Stimulated activated CD4-positive, alpha-beta T cell treated with anti-CD3 and anti-CD28 coated beads, Interleukin-2, amount 100 ng/mL, for 48 hours (primary cell): ENCODE measurements at places on chromosomes 7 and 10.

GRCh38 chr7:145123502-145123901, 287.6 kb upstream of the TPK1 start:
- DNase-seq, result no peak

- no peak for DNase-seq
Measured at GRCh38 chr7:20113427-20114027, 103.7 kb downstream of the MACC1 start.

- DNase-seq, result no peak
Measured at GRCh38 chr10:33723181-33723580, 388.7 kb upstream of the NRP1 start.

GRCh38 chr10:73577788-73578187, 13.4 kb downstream of the USP54 start:
- no peak for DNase-seq

- no peak for DNase-seq
Measured at GRCh38 chr7:130957137-130957513, 223.1 kb upstream of the KLF14 start.

GRCh38 chr10:2464483-2464882, 602.9 kb upstream of the PFKP start:
- DNase-seq, result no peak

GRCh38 chr10:130820880-130821482, 490.5 kb downstream of the TCERG1L start:
- DNase-seq, result no peak

DNA sequence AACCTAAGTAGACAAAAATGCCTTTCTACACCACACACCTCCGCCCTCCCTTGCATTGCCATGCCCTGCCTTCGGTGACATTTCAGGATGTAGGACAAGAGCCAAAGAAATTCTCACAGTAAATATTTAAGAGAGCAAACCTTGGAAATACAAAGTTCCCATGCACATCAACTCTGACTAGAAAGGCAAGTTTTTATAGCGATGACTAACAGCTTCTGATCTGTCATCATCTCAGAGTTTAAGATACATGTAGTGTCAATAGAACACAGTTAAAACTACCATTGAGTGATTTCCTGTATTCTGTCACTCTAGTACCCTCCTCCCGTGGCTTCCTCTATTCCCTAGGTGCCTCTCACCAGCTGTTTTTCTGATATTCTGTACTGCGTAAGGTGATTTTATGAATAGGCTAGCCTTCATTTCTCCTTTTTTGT, 20.7 kb downstream of the SLC16A9 start:
- DNase-seq, result no peak

DNA sequence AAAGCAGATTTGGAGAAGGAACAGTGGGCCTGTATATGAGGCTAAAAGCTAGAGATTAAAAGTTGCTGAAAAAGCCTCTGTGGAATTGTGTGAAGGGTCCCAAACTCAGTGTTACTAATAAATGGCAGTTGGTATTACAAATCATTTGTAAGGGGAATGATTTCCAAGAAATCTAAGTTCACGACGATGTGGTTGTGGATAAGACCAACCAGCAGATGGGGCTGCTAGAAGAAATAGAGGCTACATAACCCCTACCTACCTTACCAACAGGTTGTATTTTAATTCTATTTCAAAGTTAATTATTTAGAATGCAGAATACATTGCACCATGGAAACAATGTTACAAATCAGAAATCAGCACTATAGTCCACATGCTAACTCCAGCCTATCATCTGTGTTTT, 377.1 kb downstream of the HPSE2 start:
- no peak for DNase-seq

DNA sequence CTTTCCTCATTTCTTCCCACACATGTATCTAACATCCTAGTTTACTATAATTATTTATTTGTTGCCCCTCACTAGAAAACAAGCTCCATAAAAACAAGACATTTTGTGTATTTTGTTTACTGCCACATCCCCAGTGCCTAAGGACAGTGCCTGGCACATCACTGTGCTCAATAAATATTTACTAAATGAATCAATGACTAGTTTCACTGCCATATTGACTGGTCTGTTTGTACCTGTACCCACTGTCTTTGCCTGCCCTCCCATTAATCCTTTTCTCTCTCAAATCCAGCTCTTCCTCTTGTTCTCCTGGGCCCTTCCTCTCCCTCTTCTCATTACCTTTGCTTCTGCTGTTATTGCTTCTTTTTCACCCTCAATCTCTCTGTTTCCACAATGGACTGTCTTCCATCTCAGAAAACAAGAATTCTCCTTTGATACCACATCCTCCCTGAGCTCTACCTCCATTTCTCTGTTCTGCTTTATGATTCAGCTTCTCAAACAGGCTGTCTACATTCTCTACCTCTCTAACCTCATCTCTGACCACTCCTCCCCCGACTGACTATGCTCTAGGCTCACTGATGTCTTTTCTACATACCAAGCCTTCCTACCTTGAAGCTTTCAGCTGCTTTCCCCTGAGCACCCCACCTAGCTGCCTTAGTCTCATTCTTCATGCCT, 8.3 kb upstream of the FAM133B start:
- no peak for DNase-seq

DNA sequence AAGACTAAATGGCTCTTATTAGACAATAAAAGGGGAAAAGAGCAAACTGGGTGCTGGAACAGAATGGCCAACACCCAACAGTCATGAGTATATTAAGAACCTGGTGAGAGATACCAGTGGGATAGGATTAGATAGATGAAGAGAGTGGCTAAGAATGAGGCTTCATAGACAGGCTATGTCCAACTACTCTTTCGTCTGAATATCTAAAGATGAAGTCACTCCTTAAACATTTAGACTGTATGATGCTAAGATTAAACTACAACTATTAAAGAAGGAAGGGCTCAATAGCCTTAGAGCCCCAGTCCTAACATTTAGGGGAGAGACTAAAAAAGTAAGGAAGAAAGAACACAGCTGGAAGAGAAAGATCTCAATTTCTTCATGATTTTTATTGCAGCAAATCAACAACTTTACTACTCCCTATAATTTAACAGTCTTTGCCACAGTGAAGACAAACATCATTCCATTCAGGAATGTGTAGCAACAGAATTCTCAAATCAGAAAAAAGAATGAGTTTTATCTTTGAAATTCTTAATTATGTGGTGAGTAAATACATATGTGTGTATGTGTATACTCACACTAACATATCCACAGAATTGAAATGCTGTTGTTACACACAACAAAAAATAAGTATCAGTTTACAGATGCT, 45.6 kb downstream of the CACNA2D1 start:
- DNase-seq, result no peak
